ENCODE measurements at places on chromosomes 7 and 10.

DNA sequence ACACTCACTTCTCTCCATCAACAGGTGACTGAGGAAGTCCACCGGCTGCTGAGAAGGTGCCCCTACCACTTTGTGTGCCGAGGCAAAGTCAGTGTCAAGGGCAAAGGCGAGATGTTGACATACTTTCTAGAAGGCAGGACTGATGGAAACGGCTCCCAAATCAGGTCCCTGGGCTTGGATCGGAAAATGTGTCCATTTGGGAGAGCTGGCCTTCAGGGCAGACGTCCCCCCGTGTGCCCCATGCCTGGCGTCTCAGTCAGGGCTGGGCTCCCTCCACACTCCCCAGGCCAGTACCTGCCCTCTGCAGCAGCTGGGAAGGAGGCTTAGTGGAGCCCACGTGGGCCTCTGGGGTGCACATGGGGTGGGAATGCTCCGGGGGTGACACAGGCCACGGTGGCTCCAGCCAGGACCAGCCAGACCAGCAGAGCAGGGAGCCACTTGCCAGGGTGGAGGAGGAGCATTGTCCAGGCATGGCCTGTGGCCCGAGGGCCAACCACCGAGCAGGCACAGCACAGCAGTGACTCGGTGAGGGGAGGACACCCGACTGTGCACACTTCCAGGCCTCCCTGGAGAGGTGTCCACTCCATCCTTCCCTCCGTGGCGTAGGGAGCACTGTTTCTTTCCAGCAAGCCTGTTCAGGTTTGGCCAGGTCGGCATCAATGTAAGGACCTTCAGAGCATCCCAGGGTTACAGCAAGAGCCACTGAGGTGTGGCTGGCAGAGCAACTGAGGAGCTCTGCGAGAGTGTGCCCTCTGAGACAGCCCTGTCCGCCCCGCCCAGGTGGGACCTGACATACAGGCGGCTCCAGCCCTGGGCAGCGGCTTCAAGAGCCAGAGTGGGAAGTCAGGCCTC lies 139.7 kb downstream of the ADCY1 start:
- no peak for DNase-seq

DNA sequence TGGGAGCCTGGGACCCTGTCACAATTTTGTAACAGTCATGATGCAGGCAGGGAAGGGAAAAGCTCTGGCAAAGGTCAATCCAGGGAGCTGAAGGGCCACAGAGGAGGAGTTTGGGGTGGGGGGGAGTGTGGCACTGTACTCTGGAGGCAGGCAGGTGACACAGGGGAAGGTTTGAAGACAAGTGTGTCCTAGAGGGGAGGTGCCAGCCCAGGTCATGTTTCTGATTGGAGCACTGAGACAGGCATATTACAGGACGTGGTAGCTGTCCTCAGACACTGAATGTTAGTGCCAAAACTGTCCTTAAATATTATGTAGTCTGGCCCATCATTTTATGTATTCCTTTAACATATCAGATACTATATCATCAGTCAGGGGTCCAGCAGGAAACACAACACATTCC lies 75.6 kb upstream of the LRRC4 start:
- no peak for DNase-seq

GRCh38 chr10:83229991-83230390 lies 909.3 kb upstream of the GHITM start:
- DNase-seq = no peak

- DNase-seq = no peak
Measured at GRCh38 chr10:95447685-95448084, 113.5 kb downstream of the SORBS1 start.

GRCh38 chr10:6039711-6040110 lies 22.5 kb downstream of the IL2RA start:
- DNase-seq = no peak

DNA sequence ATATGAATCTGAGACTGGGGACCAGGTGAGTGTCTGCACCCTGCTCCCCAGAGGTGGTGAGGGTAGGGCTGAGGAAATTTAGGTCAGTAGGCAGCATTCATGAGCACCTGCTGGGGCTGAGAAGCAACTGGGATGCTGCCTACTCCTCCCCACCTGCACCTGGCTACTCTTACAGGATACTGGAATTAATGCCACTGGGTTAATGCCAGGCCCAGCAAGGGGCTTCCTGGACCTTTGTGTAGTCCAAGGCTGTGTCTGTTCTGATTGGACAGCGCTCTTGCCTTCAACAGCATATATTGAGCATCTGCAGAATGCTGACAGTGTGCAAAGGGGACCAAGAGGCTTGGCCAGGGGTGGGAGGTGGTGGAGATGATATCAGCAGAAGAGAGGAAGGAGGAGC lies 32.1 kb downstream of the ADCYAP1R1 start:
- no peak for DNase-seq

DNA sequence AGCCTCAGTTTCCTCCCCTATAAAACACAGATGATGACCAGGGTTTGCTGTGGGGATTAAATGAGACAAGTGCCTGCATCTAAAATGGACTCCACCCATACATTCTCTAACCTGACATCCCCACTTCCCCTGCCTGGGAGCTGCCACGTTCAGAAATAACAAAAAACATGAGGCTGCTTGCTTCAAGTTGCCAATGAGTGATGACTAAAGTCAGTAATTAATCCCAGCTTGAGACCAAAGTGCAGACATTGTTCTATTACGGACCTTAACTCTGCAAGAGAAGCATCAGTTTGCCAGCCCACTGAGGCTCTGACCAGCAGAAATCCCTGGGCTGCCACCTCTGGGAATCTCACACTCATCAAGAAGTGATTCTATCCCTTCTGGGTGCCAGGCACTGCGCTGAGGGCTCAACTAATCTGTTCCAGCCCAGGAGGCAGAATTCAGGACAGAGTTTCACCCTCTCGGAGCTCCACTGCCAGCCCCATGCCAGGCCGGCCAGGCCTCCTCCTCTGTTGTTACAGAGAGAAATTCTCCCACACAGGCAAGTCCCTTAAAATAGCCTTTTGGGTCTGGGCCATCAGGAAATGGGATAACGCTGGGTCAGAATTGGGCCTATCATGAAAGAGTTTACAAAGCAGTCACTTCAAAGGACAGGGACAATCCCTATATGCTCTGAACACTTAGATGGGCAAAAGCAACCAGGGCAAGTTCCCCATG lies 11.4 kb downstream of the SH3PXD2A start:
- DNase-seq = no peak

DNA sequence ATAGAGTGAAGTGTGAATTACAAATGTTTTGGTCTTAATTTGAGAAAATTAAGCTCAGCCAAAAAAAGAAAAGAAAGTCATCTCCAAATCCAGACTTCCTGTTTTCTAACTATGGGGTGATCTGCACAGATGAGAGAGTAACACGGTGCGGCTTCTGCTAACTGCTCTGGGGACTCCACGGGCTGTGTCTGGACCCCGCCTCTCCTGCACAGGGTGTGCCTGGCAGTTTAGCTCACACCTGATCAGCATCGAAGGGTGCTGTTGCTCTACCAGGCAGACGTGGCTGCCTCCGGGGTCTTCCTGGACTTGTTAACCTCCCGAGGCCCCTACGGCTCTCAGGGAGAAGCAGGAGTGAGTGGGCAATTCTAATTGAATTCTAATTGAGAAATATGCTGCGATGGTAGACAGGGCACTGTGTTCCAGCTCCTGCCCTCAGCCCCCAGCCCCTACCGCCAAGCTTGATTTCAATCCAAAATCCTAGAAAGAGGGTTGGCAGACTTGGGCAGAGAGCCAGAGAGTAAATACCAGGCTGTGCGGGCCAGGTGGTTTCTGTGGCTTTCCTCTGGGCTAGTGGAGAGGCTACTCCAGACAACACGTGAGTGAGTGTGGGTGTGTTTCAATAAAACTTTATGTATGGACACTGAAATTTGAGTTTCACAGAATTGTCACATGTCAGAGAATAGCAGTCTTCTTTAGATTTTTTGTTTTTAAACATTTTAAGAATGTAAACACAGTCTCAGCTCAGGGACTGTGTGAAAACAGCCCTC lies 13.4 kb downstream of the SHH start:
- no peak for DNase-seq

- DNase-seq = no peak
Measured at GRCh38 chr7:31314781-31315180, 25.7 kb downstream of the NEUROD6 start.

DNA sequence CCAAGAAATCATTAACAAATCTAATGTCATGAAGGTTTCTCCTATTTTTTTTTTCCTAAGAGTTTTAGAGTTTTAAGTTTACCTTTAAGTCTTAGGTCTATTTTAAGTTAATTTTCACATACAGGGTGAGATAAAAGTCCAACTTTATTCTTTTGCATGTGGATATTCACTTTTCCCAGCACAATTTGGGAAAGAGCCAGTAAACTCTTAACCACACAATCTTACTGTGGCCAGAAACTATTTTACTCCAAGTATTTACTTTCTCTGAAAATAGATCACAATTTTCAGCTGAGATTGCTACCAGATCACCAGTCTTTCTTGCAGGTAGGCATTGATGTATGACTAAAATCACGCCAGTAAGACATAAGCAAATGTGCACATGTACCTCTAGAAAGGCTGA lies 728.5 kb downstream of the TNS3 start:
- no peak for DNase-seq

DNA sequence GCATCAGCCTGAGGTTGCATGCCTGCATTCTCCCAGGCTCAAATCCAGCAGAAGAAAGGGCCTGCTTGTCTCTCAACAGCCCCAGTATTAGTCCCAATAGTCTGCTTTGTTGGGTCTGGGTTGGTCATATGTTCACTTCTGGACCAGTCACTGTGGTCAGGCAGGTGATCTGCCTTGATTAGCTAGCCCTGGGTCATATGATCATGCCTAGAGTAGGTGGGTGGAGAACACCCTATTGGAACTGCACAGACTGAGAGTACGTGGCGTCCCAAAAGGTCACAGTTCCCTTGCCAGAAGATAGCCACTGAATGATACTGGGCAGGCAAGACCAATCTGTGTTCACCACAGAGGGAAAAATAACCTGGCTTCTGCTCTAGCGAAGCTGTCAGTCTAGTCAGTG lies 80.1 kb downstream of the SH2D4B start:
- DNase-seq = no peak

GRCh38 chr7:42244828-42245227 lies 7.8 kb upstream of the GLI3 start:
- no peak for DNase-seq

DNA sequence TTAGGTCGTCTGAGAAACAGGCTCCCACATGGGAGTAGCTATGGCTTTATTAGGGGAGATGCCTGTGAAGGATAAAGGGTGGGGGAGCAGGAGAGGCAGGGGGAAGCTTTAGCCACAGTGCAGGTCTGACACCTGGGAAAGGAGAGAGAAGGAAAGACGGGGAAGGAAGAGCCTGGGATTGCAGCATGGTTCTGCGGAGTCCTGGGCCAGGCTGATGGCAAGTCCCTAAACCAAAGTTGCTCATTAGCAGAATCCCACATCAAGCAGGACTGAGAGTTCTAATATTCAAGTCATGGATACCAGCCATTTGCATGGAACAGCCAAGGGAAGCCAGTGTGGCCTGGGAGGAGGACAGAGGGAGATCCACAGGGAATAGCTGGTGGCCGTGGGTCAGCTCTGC lies 414.8 kb downstream of the RPS24 start:
- no peak for DNase-seq

DNA sequence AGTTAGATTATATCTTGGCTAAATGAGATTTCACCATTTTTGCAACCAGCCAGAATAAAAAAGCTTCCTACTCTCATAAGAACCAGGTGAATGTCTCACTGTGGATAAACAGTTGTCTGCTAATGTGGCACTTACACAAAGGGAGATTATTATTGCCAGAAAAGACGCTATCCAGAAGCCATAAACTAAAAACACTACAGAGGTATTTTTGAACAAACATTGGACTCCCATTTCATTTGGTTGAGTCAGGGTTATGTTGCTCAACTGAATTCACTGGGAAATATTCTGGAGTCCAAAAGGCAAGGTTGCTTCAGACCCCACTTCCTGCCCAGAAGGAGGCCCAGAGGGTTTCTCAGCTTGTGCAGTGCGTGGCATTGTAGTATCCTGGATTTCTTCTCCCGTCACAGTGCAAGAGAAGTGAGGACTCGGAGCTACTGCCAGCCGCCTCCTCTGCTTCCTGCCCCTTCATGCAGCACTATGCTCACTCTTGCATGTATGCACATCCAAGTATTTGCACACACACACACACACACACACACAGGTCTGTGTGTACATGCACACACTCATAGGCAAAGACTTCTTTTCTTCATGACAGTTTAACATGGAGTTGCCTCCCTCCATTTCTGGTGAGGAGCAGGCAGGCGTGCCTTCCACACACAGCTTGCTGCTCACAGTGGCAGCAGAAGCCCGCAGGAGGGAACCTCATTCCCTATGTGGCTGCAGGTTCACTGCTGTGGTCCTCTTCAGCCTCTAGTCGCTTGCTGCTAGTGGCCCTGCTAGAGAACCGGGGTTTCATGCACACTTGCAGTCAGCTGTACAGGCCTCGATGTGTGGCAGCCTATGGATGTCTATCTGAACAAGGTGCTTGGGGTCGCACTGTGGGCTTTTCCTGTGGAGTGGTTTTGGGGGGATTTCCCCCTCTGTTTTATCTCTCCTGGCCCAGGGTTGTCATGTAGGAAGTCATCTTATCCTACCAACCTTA lies 10.1 kb downstream of the DENND10 start:
- no peak for DNase-seq

DNA sequence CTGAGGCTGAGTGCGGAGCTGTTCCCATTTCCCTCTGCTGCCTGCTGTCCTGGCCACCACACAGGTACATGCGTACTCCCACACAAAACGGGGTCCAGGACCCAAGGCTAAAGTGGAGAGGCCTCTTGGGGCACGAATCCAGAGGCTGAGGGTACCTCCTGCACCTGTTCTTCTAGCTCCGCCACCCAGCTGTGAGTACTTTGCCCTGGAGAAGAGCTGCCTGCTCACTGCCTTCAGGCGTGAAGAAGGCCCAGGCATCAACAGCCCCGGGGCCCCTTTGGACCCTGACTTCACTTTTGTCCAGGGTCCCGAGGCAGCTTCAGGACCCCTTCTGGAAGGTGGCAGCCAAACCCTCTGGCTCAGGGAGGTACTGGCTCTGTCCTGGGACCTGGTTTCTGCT lies 88.6 kb downstream of the HIF1AN start:
- DNase-seq = no peak

DNA sequence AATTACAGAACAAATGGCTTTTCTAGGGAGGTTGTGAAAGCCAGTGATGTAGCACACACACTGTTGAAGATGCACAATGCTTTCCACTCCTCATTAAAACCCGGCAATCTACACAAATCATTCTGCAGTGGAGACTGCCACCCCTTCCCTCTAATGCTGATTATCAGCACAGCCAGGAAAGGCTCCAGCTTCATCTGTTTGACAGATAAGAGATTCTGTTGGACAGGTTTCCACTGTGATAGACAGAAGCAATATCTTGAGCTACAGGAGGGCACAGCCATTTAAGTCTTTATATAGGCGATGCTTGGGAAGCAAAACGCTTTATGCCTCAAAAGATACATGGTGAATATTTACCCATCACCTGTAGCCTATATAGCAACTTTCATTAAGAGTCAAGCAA lies 555.6 kb downstream of the GLRX3 start:
- no peak for DNase-seq

DNA sequence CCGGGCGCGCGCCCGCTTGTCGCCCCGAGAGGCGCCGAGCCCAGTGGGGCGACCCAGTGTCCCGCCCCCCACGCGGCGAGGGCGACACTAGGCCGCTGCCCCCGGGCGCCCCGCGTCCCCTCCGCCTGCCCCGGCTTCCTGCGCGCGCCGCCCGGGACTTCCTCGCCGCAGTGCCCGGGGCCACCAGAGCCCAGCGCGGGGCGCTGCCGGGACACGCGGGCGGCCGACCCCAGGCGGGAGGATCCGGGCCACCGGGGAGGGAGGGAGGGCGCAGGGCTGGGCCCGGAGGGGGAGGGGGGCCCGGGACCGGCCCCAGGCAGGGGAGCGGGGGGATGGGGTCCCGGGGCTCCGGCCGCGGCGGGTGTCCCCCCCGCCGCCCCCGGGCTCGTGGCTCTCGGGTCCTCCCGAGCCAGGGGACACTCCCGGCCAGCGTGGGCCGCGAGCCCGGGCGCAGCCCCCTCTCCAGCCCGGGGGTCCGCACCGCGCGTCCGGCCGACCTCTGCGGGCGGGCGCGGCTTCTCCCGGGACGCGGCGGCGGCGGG lies 435 bp upstream of the PWWP2B start:
- DNase-seq = peak; percentile 32

All from stimulated activated CD4-positive, alpha-beta T cell treated with anti-CD3 and anti-CD28 coated beads, Interleukin-1b, Interleukin-23, amount 100 ng/mL, for 1 hour (primary cell).